GM12892 (cell line): ENCODE measurements at places on chromosomes 1 and 21.

DNA sequence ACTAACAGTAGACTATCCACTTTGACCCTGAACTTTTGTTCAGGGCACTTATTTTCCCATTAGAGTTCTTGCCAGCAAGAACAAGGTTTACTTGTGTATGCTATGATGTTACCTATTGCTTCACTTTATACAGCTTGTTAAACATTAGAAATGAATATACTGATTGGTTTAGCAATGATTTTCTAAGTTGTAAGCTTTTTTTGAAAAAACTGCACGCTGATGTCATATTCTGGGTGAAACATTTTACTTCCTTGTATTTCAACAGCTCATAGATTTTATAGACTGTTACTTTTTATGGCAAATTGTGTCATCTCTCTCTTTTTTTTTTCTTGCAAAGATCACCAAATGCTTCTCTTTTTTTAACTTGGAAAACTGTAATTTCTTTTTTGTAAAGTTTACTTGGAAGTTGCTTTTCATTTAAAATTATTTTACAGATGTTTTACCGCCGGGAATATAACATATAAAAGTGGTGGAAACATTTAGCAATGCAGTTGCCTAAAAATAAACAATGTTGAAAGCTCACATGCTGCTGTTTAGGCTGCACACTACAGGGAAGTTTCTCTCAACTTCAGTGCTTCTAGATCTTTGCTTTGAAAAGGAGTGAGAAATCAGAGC is 215.3 kb upstream of the NFIA start:
- DNase-seq, result no peak

DNA sequence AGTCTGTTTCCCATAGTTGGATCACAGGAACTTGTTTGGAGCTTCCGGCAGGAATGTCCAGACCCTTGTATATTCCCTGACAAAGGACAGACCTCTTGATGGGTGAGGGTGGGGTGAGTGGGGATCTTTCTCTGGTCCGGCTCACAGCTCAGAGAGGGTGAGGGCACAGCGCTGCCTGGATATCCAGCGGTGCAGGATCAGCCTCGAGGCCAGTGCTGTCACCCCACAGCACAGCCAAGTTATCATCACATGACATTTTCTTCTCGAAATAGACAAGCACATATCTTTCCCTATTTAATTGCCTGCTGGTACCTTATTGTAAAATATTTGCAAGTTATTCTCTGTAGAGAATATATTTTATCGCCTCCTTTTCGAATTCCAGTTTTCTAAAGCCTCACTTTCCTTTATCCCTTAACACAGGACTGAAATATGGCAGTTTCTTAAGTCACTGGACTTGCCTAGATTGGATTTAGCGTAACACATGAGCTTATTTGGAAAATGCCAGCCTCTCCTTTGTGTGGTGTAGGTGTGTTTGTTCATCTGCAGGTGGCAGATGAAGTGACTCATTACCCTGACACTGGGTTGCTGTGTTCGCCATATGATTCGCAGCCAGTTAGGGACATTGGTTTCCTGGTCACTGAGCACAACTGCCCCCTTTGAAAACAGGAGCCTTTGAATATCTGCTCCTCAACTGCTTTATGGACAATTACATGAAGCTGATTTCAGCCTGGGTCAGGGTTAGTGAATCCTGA is 21.4 kb downstream of the CLIC6 start:
- DNase-seq, result no peak

GRCh38 chr1:224591326-224591725 is 24.8 kb upstream of the CNIH3 start:
- no peak for DNase-seq

GRCh38 chr1:244164511-244164890 is 113.4 kb downstream of the ZBTB18 start:
- DNase-seq, result no peak

DNA sequence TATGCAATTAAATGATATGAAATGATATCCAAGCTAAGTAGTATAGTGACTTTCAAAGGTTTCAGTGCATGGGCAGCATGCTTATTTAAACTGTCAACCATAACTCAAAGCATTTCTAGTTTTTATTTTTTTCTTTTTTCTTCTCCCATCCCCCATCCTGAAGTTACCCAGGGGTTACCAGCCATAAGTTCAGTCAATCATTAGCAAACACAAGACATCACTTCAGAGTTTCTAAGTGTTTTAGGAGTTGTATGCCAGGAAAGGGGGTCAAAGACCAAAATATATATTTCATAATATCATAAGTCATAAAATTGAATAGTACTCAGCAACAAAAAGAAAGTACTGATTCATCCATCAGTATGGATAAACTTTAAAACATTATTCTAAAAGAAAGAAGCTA is 28.7 kb downstream of the DHX9 start:
- no peak for DNase-seq

- DNase-seq, result no peak
Measured at GRCh38 chr21:42002421-42002958, 7.7 kb downstream of the ZBTB21 start.

DNA sequence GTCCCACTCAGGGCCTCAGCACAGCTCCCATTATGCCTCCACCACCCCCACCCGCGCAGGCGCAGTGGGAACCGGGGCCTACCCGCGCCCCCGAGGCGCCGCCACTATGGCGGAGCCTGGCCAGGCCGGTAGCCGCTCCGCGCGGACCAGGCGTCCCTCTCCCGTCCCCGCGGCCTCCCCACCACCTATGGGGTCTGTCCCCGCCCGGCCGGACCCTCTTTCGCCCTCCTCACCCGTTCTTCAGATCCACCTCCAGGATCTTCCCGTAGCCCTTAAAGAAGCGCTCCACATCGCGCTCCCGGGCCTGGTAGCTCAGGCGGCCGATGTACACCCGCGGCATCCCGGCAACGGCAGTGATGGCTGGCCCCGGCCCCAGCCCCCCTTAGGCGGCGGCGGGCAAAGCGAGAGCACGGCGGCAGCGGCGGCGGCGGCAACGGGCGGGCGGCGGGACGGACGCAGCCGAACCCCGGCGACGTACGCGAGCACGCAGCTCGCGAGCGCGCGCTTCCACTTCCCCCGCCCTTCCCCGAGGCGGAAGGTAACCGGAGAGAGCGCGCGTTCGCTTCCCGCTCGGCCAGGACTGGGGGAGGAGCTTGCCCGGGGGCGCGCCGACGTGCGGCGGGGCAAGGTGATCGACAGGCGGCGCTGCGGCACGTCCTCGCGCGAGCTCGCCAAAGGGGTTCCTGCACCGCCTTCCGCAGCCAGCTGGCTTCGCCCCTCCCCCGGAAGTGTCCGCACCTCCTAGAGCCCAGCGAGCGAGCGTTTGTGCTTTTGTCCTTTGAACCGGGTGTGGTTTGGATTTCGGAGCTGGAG is at the start of gene SRSF4:
Gene SRSF4, minus strand, starts transcription at position 488 of the 813 bp plus-strand sequence. Its CDS starts 148 bp downstream, at position 340.
- DNase-seq, result peak; percentile 98

- DNase-seq, result no peak
Measured at GRCh38 chr1:163035446-163036249, 33.5 kb upstream of the RGS4 start.

GRCh38 chr1:903721-904271 is 19.9 kb upstream of the SAMD11 start:
- peak; percentile 18 for DNase-seq

DNA sequence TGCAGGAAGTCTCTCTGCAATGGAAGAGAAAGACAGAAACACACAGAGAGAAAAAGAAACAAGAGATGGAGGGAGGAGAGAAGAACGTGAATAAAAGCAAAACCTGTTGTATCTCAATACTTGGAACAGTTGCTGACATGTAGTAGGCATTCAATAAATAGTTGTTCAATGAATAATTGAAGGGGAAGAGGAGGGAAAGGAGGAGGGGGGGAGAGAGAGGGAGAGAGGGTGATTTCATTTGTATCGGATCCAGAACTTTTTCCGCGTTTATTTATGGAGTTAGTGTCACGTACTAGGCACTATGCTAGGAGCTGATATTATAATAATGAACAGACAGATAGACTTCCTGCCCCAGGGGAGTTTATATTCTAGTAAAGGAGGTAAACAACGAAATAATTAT is 144.1 kb downstream of the OMA1 start:
- DNase-seq, result no peak

DNA sequence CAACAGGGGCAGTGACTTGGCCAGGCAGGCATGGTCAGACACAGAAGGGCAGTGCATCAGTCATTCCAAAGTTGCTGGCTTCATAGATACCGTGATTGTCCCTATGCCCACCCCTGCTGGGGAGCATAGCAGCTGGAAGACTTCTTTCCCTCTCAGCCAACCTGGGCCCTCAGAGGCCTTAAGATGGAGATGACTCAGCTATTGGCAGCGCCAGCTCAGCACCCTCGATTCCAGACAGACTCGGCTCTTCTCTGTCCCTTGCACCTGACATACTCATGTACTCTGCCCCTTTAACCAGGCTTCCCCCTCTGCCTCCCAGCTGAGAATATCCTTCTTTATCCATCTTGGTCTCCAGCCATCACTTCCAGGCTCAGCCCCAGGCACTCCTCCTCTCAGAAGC is 16.8 kb downstream of the SLAMF8 start:
- DNase-seq, result no peak

DNA sequence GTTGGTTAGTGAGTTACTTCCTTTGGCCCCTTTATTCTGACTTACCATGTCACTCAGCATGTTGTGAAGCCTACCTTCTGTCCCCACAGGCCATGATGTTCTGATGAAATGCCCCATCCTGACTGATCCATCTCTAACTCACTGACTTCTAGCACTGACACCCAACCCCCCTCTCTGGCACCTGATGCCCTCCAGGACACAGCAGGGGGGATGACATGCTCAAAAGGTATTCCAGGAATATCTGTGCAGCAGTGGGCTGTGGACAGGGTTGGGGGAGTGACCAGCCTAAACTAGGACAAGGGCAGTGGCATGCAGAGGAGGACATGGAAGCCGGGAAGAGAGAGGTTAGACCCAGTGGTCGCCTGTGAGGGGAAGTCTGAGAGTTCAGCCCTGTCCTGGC is 25.5 kb downstream of the SYT2 start:
- no peak for DNase-seq

DNA sequence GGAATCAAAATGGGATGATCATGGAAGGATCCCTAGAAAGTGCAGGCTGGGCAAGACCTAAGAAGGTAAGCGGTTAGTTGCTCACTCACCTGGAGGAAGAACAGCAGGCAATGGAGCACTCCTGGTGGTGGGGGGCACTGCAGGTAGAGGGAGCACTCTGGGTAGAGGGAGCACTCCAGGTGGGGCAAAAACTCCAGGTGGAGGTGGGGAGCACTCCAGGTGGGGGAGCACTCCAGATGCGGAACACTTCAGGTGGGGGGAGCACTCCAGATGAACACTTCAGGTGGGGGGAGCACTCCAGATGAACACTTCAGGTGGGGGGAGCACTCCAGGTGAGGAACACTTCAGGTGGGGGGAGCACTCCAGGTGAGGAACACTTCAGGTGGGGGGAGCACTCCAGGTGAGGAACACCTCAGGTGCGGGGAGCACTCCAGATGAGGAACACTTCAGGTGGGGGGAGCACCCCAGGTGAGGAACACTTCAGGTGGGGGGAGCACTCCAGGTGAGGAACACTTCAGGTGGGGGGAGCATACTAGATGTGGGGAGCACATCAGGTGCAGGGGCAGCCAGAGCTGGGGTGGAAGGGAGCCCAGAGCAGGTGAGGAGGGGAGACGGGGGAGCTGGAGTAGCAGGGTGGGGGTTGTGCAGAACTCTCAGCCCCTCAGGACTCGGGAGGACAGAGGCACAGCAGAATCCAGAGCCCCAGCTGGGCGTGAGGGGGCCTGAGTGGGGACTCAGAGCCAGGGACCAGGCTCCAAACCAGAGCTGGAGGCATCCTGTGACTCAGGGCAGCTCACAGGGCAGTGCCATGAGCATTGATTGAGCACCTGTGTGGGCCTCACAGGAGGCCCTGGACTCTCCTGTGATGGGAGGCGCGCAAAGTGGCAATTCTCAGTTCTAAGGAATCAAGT is 37.7 kb upstream of the COL6A1 start:
- no peak for DNase-seq
